Type B pancreatic cell (in vitro differentiated cells): ENCODE measurements at places on chromosomes 2 and 18. TPM values are rescaled to one million over a fixed set of nuclear protein-coding genes. Genes with fewer than 3 reads are reported as not detected.

The COBLL1 gene
- total RNA-seq, result 28.2 and 32.1 TPM in 2 replicates

DNA sequence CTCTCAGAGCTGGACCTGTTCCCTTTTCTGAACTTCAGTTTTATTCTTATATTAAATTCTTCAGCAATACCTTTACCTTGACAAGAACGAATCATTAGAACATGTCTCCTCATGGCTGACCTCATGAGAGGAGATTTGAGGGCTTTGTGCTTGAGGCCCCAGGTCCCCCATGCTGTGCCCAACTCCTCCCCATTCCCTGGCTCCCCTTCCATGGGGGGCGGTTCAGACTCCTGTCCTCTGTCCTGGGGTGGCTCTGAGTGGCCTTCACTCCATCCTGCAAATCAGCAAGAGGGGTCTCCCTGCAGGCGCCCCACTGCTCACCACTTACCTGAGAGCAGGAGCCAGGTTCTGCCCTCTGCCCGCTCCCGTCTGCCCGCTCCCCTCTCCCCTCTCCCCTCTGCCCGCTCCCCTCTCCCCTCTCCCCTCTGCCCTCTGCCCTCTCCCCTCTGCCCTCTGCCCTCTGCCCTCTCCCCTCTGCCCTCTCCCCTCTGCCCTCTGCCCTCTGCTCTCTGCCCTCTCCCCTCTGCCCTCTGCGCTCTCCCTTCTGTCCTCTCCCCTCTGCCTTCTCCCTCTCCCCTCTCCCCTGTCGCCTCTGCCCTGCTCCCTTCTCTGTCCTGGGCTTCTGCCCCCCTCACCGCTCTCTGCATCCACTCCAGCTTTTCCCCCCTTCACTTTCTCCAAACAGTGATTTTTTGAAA lies 98.7 kb upstream of the ALKAL2 start:
- H3K27me3 ChIP-seq, result peaks cover 7% of the 10 kb centered on the region
- DNase-seq, result no peak
- H3K4me1 ChIP-seq, result peaks cover 19% of the 10 kb centered on the region
- no peak overlapping the region for H3K27ac ChIP-seq

DNA sequence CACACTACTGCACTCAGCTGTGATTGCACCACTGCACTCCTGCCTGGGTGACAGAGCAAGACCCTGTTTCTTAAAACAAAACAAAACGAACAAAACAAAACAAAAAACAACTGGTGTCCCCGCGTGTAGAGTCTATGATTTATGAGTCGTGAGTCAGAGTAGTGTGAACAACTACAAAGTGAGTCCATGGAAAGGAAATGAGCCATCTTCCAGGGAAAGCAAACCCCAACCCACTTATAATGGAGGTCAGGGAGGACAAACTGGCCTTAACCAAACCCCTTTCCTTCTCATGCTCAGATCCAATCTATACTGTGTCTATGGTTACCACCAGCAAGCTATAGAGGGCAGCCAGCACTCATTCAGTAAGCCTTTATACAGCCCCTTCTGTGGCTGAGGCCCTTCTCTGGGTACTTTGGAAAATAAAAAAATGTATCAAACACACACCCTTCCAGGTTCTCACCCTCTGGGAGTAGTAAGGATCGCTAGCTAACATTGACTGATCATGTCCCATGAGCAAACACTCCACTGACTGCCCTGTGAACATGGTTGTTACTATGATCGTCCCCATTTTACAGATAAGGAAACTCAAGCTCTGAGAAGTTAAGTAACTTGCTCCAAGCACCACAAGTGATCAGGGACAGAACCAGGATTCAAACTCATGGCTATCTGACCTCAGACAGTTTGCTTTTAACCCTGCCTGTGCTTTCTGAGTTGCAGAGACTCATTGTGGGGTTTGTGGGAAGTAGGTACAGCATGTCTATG lies 24.7 kb upstream of the COLEC12 start:
- no peaks in the 10 kb centered on the region for H3K27me3 ChIP-seq
- peaks cover 24% of the 10 kb centered on the region for H3K4me1 ChIP-seq
- no peak for DNase-seq
- no peak overlapping the region for H3K4me3 ChIP-seq
- H3K27ac ChIP-seq, result no peak overlapping the region

DNA sequence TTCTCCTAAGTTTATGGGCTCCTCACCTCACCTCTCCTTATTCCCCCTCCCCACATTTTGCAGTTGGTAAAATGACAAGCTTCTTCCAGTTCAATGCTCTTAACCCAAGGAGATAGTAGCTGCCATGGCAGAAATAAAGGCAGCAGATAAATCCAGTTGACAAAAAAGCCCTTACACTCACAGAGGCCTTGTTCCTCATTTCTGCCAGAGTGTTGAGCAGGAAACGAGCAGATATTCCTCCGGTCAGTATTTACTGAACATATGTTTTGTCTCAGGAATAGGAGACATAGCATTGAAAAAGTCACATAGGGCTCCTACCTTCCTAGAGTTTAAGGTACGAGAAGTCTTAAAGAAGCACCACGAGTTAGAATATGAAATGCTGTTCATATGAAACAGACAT lies 493.7 kb upstream of the TNP1 start:
- H3K4me1 ChIP-seq, result peaks cover 14% of the 10 kb centered on the region
- no peak overlapping the region for H3K27ac ChIP-seq
- no peaks in the 10 kb centered on the region for H3K36me3 ChIP-seq
- peaks cover 38% of the 10 kb centered on the region for H3K27me3 ChIP-seq
- DNase-seq, result no peak

DNA sequence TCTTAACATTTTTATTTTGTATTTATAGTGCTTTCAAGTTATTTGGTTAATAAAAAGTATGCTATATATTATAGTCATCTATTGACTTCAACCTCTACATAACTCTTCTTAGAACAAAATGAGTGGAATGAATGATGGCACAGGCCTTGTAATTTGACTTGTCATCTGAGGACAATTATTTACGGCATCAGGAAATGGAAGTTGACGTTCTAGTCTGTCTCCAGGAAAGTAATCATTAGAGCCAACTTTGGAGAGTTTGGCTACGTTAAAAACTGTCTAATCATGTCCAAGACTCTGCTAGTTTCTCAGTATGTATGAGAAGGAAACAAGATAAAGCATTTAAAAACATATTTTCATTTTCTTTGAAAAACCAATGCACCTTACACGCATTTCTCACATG lies 353.6 kb downstream of the ARHGAP15 start:
- no peaks in the 10 kb centered on the region for H3K36me3 ChIP-seq
- DNase-seq, result no peak
- H3K27ac ChIP-seq, result no peak overlapping the region
- no peak overlapping the region for H3K4me3 ChIP-seq

The NXPH2 gene
- total RNA-seq, result 1.1 and 5.0 TPM in 2 replicates

The NEU2 gene
- 0.33 TPM in 1 of 2 replicates, not detected in the other for total RNA-seq

DNA sequence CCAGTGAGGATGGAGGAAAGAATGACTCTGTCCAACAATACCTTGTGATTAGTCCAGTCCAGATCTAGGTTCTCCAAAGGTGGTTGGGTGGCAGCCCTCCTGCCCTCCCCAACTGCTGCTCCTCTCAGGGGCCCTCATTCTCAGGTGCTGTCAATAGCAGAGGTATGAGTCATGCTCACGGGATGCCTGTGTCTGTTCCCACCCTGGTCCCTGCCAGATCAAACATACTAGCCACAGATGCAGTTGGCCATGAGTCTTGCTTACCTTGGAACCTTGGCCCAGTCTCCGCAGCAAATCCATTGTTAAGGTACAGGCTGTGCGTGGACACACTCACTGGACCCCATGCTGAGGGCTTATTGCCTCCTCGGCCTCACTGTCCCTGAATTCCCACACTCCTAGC lies 24.9 kb upstream of the RPIA start:
- H3K4me1 ChIP-seq, result no peaks in the 10 kb centered on the region
- no peaks in the 10 kb centered on the region for H3K36me3 ChIP-seq
- no peak overlapping the region for H3K27ac ChIP-seq
- DNase-seq, result no peak
- no peaks in the 10 kb centered on the region for H3K27me3 ChIP-seq
- H3K4me3 ChIP-seq, result no peak overlapping the region

DNA sequence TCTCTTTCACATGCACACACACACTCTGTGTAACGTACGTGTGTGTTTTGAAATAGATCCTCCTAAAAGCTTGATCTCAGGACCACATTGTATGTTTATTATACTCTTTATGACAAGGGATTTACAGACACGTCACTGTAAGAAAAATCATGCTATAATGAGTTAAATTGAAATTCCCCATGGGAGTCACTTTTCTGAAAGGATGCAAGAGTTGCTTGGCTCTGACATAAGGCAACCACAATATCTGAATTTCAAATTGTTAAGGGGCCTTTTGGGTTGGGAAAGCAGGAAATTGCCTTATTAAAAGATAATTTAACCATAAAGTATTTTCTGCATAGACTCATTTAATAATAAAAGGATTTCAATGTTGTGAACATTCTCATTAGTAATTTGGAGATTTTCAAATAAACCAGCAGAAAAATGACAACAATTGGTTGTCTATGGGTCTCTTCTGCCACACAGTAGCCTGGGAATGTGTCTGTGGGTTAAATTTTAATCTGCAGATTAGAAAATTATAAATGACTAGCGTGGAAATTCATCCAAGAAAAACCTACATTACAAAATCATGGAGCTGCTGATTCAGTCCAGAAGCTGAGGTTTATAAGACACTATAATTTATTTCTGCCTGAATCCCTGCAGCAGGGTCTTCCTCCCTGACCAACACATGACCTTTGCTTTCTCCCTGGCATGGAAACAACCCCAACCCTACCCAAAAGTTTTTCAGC lies 75.9 kb upstream of the PID1 start:
- H3K27me3 ChIP-seq, result peaks cover 4% of the 10 kb centered on the region
- no peak for DNase-seq
- H3K36me3 ChIP-seq, result no peaks in the 10 kb centered on the region
- no peak overlapping the region for H3K4me3 ChIP-seq
